Epithelial cell of esophagus (primary cell): ENCODE measurements at places on chromosomes 1 and 21.
A peak's percentile ranks its signal among the peaks of the same experiment; 100 is the strongest.

- no peak for DNase-seq
These were observed 176.1 kb upstream of the CSF3R start for GRCh38 chr1:36658838-36659237.

DNA sequence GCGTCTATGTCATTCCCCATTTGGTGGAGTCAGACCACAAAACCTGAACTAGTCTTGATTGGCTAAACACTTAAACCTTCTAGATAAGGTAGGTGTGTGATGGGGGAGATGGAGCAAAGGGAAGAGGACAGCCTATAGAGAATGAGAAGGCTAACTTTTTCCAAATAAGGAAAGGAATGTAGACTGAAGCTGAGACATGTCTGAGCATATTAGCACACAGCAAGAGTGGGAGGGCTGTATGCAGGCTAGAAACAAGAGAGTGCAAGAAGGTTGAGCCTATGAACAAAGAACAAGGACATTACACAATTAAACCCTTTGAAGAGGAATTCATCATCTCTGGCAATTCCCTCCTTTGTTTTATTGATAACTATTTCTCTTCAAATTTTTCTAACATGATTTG is 89.2 kb upstream of the OLFM3 start:
- DNase-seq = peak; percentile 61

GRCh38 chr21:15141261-15141970 is 76.6 kb upstream of the NRIP1 start:
- peak; percentile 24 for DNase-seq

GRCh38 chr1:202856014-202856413 is 32.9 kb downstream of the RABIF start:
- DNase-seq = no peak

DNA sequence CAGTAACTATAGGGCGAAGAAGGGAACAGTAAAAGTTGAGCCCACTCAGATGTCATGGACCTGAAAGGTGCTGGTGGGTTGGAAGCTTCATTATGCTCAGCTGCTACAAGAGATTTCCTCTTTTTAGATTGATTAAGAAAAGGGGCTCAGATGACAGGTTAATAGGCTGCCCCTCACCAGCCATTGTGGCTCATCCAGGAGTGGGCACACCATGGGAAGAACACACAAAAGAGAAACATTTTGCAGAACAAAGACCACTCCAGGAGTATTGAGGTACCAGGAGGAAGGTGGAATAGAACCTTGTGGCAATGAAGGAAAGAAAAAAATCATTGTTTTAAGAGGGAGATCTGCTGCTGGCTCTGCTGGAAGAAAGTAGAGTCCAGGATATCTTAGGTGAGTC is 205.5 kb downstream of the RYR2 start:
- DNase-seq = no peak

DNA sequence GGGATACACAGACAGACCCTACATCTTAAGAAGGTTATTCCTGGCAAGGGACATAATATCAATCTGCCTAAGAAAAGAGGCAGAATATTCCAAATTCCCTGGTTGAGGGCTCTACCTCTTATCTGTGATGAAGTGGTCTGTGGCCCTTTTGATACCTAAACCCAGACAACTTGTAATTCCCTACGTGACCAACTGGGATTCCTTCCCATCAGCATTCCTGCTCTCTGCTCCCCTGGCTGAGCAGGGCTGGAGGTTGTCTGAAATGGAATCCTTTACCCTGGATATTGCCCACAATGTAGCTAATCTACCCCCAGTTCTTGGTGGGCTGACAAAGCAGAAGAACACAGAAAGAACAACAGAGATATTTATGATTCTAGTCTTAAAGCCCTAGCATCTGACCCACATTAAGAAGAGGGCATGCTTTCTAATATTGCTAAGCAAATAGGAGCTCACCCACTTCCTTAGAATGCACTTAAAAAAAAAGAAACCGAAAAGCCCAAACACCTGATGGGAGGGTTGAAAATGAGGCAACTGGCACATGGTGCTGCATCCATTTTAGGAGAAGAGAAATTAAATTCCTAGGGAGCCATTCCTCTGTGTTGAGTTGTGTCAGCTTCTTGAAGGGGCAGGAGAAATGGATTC is 36.8 kb downstream of the GADD45A start:
- DNase-seq = no peak

DNA sequence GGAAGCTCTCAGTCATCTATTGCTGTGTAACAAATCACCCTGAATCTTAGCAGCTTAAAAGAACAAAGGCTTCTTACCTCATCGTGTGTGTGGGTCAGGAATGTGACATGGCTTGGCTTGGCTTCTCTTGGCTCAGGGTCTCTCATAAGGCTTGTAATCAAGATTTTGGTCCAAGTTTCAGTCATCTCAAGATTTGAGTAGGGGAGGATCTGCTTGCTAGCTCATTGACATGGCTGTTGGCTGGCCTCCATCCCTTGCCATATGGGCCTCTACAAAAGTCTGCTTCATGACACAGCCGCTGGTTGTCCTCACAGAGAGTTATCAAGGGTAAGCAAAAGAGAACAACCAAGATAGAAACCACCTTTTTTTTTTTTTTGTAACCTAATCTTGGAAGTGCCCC is 207.7 kb downstream of the PTPRC start:
- no peak for DNase-seq

DNA sequence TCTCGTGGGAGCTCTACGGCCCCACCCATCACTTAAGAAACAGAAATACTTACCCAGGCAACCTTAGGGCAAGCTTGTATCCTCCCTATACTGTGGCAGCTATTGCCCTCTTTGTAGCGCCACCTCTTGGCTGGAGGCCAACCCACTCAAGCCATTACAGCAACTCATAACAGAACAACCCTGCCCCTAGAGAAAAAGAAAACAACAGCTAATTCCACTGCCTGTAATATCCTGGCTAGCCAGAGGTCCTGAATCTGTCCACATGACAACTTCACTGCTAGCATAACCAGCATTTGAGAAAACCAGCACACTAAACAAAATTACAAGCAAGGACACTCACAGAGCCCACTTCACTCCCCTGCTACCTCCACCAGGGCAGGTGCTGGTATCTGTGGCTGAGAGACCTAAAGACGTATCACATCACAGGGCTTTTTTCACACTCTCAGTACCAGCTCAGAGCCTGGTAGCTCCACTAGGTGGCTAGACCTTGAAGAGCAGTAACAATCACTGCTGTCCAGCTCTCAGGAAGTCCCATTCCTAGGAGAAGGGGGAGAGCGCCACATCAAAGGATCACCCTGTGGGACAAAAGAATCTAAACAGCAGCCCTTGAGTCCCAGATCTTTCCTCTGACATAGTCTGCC is 14.5 kb upstream of the MX1 start:
- peak; percentile 14 for DNase-seq

GRCh38 chr21:29413683-29414082 is 115.0 kb downstream of the BACH1 start:
- DNase-seq = peak; percentile 81
